Vagina (tissue), 2 donors: ENCODE measurements at places on chromosomes 12 and 14.

- no peaks in the 10 kb centered on the region for H3K27me3 ChIP-seq
- H3K4me3 ChIP-seq, result no peak overlapping the region
- H3K4me1 ChIP-seq, result no peaks in the 10 kb centered on the region
- no peak for DNase-seq
These were observed 15.6 kb upstream of the TFCP2 start for GRCh38 chr12:51188359-51189051.

DNA sequence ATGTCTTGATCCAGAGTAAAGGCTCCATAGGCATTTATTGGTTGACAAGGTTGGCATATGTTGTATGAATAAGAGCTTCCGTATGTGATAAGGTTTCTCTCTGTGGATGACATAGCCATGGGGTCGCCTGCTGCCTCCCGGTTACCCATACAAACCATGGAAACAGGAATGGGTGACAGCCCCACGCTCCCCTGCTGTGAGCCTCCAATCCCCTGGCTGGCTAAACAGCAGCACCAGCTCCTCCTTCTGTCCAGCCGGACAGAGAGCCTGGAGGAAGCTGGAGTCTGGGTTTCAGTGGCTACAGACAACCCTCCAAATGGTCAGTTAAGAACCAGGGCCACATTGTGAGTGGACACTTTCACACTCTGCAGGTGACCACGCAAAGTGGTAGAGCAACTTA lies 131.1 kb downstream of the CALM1 start:
- H3K27me3 ChIP-seq, result no peaks in the 10 kb centered on the region
- no peak overlapping the region for H3K27ac ChIP-seq
- H3K4me1 ChIP-seq, result peaks cover 3% of the 10 kb centered on the region
- no peaks in the 10 kb centered on the region for H3K36me3 ChIP-seq

- no peaks in the 10 kb centered on the region for H3K27me3 ChIP-seq
- no peak overlapping the region for H3K27ac ChIP-seq
- no peaks in the 10 kb centered on the region for H3K4me1 ChIP-seq
- DNase-seq, result no peak
- H3K4me3 ChIP-seq, result no peak overlapping the region
These were observed 12.2 kb downstream of the TEP1 start for GRCh38 chr14:20400965-20401593.

- no peak for DNase-seq
- no peaks in the 10 kb centered on the region for H3K4me1 ChIP-seq
- H3K27ac ChIP-seq, result no peak overlapping the region
- no peak overlapping the region for H3K4me3 ChIP-seq
These were observed 38.1 kb upstream of the IL22 start for GRCh38 chr12:68291396-68292036.

GRCh38 chr12:34022079-34022830 lies at the start of gene ALG10:
Gene ALG10, plus strand, starts transcription at chr12:34022496. Its CDS starts 104 bp downstream, at chr12:34022600.
- no peaks in the 10 kb centered on the region for H3K36me3 ChIP-seq
- peak; percentile 97 for DNase-seq
- peak within 1 kb of the TSS; percentile 80 for H3K27ac ChIP-seq
- peak within 1 kb of the TSS; percentile 78 for H3K4me3 ChIP-seq
- H3K27me3 ChIP-seq, result no peaks in the 10 kb centered on the region
- H3K4me1 ChIP-seq, result peaks cover 18% of the 10 kb centered on the region

DNA sequence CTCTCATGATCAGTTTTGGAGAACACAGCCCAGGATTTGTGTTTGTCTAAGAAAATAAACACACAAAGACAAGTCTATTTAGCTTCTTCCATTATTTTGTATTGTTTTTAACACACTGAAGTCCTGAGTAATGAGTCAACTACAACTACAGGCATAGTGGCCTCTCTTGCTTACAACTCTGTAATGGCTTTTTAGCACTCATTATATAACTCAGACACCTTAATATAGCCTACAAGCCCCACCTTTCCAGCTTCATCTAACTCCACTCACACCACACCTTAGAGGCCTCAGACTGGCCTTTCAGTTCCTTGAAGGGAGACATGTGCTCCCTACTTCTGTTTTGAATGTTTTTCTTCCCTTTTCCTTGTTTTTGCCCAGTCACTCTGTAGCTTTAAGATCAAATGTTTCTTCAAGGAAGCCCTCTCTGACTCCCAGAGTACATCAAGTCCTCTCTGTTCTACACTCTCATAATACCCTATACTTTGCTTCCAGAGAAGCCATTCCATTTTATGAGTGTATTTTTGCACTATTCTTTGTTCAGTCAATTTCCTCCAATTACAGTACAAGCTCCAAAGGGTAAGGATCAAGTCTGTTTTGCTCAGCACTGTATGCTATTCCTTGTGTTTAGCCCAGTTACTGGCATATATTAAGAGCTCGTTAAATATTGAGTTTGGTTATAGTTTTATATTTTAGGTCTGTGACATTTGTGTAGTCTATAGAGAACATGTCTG lies 233.6 kb upstream of the ARHGAP5 start:
- no peak overlapping the region for H3K27ac ChIP-seq
- no peak overlapping the region for H3K4me3 ChIP-seq
- H3K4me1 ChIP-seq, result no peaks in the 10 kb centered on the region
- no peaks in the 10 kb centered on the region for H3K27me3 ChIP-seq
- DNase-seq, result no peak

GRCh38 chr12:76641961-76642360 lies 82.4 kb upstream of the OSBPL8 start:
- no peaks in the 10 kb centered on the region for H3K4me1 ChIP-seq
- H3K27me3 ChIP-seq, result no peaks in the 10 kb centered on the region
- DNase-seq, result no peak

DNA sequence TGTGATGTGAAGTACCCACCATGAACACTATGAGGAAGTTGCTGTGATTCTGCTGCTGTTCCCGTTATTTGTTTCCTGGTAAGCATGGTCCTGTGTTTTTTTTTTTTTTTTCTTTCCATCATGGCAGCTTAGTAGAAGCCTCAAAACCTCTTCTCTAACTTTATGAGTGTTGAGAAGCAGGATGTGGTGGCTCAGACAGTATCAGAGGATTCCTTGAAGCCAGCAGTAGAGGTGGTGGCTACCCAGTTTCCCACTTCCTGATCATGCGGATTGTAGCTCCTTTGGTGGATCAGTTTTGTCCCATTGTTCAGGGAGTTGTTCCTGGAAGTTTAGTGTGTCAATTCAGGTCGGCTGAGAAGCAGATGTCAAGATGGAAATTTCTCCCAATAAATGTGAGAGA lies 175.8 kb downstream of the ATP23 start:
- no peak for DNase-seq
- H3K4me3 ChIP-seq, result no peak overlapping the region
- no peaks in the 10 kb centered on the region for H3K27me3 ChIP-seq
- H3K4me1 ChIP-seq, result no peaks in the 10 kb centered on the region
- H3K36me3 ChIP-seq, result no peaks in the 10 kb centered on the region

DNA sequence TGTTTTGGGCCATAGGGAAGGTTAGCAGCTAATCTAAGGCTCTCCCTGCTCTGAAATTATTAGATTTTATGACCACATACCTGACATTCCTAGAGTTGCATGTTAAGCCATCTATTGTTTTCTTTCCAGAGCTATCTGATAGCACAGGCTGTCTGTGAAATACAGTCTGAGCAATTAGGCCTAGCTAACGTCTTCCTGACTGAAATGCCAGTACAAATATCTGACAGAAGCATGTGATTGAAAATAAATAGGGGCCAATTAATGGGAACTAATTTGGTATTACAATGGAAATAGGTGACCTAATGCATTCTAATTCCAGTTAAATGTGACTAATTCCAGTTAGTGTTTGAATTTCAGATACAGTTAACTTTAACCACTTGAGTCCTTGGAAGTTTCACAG lies 115.2 kb downstream of the C12orf75 start:
- H3K27ac ChIP-seq, result no peak overlapping the region
- no peak overlapping the region for H3K4me3 ChIP-seq
- H3K4me1 ChIP-seq, result no peaks in the 10 kb centered on the region
- no peak for DNase-seq
- H3K27me3 ChIP-seq, result no peaks in the 10 kb centered on the region

DNA sequence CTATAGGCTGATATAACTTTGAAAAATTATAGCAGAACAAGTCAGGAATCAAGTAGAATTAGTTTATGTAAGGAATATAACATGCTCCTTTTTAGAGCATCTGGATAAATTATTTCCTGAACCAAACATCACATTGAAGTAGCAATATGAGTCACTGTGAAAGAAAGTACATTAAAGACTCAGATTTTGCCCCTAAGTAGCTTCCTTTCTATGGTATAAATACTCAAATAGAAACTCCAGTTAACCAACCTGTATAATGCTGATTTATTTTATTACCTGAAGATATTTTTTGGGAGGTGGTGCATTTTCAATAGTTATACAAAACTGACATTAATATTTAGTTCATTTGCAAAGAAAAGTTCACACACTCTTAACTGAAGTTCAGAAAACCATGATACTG lies 312.1 kb downstream of the ITPR2 start:
- H3K27ac ChIP-seq, result no peak overlapping the region
- H3K4me1 ChIP-seq, result no peaks in the 10 kb centered on the region
- H3K4me3 ChIP-seq, result no peak overlapping the region
- no peaks in the 10 kb centered on the region for H3K36me3 ChIP-seq
- DNase-seq, result no peak

DNA sequence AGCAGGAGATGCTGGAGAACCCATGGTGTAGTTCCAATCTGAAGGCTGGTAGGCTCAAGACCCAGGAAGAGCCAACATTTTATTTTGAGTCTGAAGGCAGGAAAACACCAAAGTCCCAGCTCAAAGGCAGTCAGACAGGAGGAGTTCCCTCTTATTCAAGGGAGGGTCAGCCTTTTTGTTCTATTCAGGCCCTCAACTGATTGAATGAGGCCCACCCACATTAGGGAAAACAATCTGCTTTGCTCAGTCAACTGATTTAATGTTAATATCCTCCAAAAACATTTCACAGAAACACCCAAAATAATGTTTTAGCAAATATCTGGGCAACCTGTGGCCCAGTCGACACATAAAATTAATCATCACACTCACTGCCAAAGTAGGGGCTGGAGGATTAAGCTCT lies 130.8 kb downstream of the LMNTD1 start:
- H3K27ac ChIP-seq, result no peak overlapping the region
- H3K27me3 ChIP-seq, result no peaks in the 10 kb centered on the region
- DNase-seq, result no peak
- no peaks in the 10 kb centered on the region for H3K4me1 ChIP-seq
- no peaks in the 10 kb centered on the region for H3K36me3 ChIP-seq
- no peak overlapping the region for H3K4me3 ChIP-seq

- no peak for DNase-seq
- H3K36me3 ChIP-seq, result no peaks in the 10 kb centered on the region
- peaks cover 28% of the 10 kb centered on the region for H3K4me1 ChIP-seq
- H3K4me3 ChIP-seq, result no peak overlapping the region
- no peak overlapping the region for H3K27ac ChIP-seq
These were observed 2.4 kb upstream of the RXYLT1 start for GRCh38 chr12:63777340-63777739.

DNA sequence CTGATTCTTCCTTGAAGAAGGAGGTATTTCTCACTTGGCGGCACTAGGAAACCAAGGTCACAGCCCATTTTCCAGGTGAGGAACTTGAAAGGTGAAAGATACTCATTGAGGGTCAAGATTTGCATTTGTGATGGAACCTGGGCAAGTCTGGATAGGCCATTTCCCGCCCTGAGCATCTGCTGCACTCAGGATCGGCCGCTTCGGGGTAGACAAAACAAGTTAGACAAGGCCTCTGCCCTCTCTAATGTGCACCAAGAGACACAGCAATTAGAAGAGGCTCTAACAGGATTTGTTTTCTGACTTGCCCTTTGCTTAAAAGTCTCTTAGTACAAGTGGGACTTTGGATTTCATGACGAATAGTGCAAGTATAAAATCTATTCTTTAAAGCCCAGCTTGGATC lies 167.2 kb downstream of the KTN1 start:
- H3K4me1 ChIP-seq, result no peaks in the 10 kb centered on the region
- H3K4me3 ChIP-seq, result no peak overlapping the region
- H3K36me3 ChIP-seq, result no peaks in the 10 kb centered on the region
- no peak overlapping the region for H3K27ac ChIP-seq

- H3K4me3 ChIP-seq, result no peak overlapping the region
- no peaks in the 10 kb centered on the region for H3K4me1 ChIP-seq
- no peak for DNase-seq
- no peaks in the 10 kb centered on the region for H3K27me3 ChIP-seq
- no peak overlapping the region for H3K27ac ChIP-seq
These were observed 31.5 kb upstream of the FGF6 start for GRCh38 chr12:4477129-4477528.

GRCh38 chr12:68560851-68561422 lies 49.8 kb upstream of the RAP1B start:
- no peak overlapping the region for H3K27ac ChIP-seq
- H3K27me3 ChIP-seq, result no peaks in the 10 kb centered on the region
- no peak overlapping the region for H3K4me3 ChIP-seq
- H3K4me1 ChIP-seq, result peaks cover 13% of the 10 kb centered on the region
- no peak for DNase-seq
- H3K36me3 ChIP-seq, result no peaks in the 10 kb centered on the region
